ENCODE measurements at places on chromosomes 7 and 10.

DNA sequence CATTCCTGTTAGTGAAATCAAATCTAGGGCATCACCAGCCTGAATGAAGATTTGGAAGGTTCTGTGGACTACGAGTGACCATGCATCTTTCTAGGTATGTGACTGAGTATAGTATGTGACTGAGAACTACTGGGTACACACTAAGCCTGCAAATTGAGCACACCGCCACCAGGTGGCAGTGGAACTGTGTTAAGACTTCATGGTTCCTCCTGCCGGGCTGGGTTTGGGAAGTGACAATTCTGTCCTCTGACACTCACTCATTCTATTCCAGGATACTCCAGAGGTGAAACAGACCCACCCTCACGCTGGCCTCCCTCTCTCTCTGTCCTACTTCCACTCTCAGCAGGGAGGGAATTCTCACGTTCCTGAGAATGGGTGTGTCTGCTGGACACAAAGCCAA, 84.0 kb upstream of the TMEM248 start:
- DNase-seq, result peak; percentile 62

- DNase-seq, result no peak
Measured at GRCh38 chr7:118109607-118110006, 74.4 kb upstream of the LSM8 start.

GRCh38 chr7:41029072-41029499, 673.8 kb downstream of the INHBA start:
- DNase-seq, result no peak

DNA sequence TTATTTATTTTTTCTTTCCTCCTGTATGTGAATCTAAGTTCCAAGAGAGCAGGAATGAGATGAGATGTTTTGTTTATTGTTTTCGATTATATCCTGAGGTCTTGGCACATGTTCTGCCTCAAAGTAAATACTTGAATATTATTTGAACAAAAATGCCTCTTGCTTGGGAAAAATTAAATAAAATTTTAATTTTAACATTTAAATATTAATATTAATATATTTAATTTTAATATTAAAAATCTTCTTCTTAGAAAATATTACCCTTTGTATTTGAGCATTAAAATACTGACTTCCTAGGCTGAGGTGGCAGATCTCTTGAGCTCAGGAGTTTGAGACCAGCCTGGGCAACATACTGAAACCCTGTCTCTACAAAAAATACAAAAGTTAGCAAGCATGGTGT, 123.4 kb upstream of the SEMA3D start:
- DNase-seq, result no peak

- no peak for DNase-seq
Measured at GRCh38 chr7:66301249-66301648, 96.1 kb downstream of the TPST1 start.

DNA sequence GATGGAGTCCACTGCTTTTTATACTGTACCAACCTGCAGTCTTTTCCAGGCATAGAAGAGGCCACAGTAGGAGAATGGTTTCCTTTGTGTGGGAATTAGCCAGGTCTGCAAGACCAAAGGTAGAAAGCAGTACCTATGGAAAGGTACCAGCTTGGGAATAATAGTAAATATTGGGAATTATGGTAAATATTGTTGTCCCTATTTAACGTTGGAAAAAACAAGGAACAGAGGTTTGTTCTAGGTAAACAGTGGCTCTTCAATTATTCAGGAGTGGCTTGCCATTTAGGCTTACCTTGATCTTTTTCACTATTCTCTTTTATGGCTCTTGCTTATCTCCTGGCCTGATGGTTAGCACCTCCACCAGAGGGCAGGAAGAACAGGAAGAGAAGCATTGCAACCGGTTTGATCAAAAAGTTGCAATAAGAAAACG, 43.9 kb upstream of the GSAP start:
- no peak for DNase-seq

- DNase-seq, result no peak
Measured at GRCh38 chr10:15166325-15166724, 2.2 kb downstream of the NMT2 start.

- no peak for DNase-seq
Measured at GRCh38 chr7:83697804-83698530, 49.0 kb upstream of the SEMA3E start.

DNA sequence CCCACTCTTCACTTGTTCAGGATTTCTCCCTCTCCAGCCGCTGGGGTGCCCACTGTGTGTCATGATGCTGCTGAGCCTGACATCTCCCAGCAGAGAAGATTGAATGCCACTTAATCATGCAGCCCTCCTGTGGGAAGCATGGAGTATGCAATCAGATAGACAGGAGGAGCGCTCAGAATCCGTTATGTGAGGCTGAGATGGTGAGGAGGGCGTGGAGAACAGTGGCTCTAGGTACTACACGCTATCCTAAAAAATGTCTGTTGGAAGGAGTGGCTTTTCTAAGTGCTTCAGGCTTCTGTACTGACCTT, 334.3 kb downstream of the LRMDA start:
- DNase-seq, result no peak

- DNase-seq, result no peak
Measured at GRCh38 chr7:18210377-18210776, 182.7 kb upstream of the PRPS1L1 start.

- DNase-seq, result no peak
Measured at GRCh38 chr7:40833888-40834234, 699.1 kb downstream of the SUGCT start.

DNA sequence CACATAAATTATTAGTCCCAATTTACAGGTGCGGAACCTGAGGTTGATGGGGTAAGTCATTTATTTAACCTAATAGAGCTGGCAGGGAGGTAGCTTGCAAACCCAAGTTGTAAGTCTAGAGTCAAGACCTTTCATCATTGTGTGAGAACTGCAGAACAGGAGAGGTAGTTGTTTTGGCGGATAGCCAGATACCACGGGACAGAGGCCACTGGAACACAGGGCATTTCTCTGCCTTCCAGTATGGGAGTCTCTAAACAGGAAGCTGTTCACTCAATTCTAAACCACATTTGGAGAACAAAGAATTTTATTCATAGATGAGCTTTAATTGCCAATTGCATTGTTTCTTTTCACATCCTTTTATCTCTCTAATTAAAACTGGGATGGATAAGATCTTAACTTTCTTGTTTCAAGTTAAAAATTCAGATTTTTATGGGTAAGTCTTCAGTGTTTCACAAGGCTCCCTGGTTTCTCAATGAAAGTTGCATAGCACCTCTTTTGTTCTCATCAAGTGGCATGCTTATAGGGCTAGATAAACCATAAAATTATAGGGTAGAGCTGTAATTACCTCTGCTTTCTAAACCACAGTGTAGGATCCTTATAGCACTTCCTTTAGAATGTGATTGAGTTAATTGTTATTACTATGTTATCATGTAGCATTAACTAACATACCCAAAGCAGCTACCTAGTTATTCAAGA, 489.0 kb downstream of the GATA3 start:
- no peak for DNase-seq

GRCh38 chr7:35537067-35538023, 157.6 kb downstream of the HERPUD2 start:
- DNase-seq, result peak; percentile 92

DNA sequence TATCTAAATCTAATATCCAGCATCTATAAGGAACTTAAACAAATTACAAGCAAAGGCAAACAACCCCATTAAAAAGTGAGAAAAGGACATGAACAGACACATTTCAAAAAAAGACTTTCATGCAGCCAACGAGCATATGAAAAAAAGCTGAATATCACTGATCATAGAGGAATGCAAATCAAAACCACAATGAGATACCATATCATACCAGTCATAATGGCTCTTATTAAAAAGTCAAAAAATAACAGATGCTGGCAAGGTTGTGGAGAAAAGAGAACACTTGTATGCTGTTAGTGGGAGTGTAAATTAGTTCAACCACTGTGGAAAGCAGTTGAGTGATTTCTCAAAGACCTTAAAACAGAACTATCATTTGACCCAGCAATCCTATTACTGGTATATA, 334.4 kb upstream of the CACNA2D1 start:
- DNase-seq, result no peak

- no peak for DNase-seq
Measured at GRCh38 chr10:78740976-78741915, 327.5 kb upstream of the ZMIZ1 start.

- DNase-seq, result peak; percentile 35
Measured at GRCh38 chr7:124152859-124153692, 120.2 kb upstream of the TMEM229A start.

GRCh38 chr10:91191584-91191919, 28.9 kb upstream of the PCGF5 start:
- DNase-seq, result no peak

GRCh38 chr10:94630017-94630688, 53.4 kb upstream of the CYP2C18 start:
- DNase-seq, result peak; percentile 52

- no peak for DNase-seq
Measured at GRCh38 chr10:131167036-131167860, 144.3 kb downstream of the TCERG1L start.

DNA sequence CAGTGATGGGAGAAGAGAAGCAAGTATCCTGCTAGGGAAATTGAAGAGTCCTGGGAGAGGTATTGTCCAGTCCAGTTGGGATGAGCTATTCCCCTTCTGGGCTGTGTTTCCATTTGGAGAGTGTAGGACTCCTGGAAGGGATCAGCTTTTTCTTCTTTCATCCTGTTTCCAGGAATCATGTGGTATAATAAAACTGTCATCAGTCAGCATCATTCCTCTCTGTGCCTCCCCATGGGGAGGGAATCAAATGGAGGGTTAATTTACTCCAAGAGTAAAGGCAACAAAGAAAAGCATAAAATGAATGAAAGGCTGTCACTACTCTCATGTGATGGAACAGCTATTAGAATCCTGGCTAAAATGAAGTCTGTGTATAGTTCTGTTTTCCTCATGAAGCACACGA, 429.9 kb downstream of the SORCS3 start:
- DNase-seq, result no peak

GRCh38 chr10:33441561-33441960, 107.1 kb upstream of the NRP1 start:
- DNase-seq, result no peak

DNA sequence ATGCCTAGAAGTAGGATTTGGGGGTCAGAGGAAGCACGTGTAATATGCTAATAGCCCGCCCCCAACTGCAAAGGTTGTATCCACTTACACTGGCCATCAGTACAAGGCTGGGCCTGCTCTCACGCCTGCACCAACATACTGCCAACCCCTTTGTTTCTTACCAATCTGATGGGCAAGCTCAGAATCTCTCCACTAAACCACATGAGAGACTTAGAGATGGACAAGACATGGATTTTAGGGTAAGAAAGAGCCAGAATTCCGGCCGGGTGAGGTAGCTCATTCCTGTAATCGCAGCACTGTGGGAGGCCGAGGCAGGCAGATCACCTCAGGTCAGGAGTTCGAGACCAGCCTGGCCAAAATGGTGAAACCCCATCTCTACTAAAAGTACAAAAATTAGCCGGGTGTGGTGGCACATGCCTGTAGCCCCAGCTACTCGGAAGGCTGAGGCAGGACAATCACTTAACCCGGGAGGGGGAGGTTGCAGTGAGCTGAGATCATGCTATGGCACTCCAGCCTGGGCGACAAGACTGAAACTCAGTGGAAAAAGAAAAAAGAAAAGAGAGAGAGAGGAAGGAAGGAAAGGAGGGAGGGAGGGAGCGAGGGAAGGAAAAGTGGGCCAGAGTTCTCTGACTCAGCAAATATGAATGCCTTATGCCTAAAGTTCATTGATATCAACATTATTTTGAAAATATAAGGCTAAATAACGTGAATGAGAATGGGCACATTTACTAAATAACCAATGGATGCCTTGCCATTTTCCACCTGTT, 162.2 kb downstream of the SLIT1 start:
- no peak for DNase-seq

DNA sequence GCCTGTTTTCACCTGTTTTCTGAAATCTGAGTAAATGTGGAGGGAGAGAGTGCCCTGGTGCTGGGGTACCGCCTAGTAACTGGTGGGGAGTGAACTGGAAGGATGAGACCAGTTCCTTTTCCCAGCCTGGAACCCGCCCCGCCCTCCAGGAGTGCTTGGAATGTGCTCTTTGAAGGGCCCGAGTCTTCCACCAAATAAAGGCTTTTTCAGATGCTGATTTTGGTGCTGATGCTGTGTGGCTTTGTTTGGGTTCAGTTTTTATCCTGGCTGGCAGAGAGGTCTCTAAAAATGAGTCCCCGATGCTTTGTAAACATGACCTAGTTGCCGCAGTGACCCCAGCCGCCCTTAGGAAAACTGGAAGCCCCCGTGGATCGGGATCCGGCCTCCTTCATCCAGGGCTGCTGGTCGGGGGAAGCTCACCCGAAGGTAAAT, 25.9 kb downstream of the FOXK1 start:
- peak; percentile 74 for DNase-seq
